Skin of body (tissue), 3 donors: ENCODE measurements at places on chromosomes 12 and 14.

GRCh38 chr14:103770500-103770899, 54.9 kb downstream of the ZFYVE21 start:
- DNase-seq = no peak

GRCh38 chr12:97800561-97800960, 338.0 kb downstream of the RMST start:
- no peak for DNase-seq

DNA sequence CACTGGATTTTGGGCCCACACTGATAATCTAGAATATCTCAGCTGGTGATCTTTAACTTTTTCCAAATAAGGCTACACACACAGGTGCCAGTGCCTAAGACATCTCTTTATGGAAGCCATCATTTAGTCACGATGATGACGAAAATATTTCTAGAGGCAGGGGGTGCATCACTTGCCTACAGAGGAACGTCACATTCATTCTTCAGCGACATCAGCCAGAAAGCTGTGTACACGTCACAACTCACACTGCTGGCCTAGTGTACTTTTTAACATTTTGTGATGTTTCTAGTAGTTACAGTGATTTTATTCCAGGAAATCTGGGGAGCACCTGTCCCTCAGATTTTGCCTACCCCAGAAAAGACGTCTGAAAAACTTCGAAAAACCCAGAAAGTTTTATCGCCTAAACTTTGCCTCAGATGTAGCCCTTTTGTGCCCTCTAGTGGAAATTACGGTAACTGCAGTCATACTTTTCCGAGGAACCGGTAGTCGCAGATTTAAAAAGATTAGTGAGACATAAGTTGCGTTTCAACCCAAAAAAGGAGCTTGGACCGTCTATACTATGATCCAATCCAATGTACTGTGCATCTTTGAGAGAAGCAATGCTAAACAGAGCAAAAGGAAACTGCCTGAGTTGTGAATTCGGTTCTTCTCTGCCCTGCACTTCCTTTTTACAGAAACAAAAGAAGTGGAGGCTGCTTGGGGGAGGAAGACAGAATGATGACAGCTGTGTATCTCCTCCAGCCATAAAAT, 64.3 kb upstream of the STON2 start:
- peak; percentile 74 for DNase-seq

GRCh38 chr12:110582276-110583136, 612 bp downstream of the PPTC7 start:
- peak; percentile 1 for DNase-seq

DNA sequence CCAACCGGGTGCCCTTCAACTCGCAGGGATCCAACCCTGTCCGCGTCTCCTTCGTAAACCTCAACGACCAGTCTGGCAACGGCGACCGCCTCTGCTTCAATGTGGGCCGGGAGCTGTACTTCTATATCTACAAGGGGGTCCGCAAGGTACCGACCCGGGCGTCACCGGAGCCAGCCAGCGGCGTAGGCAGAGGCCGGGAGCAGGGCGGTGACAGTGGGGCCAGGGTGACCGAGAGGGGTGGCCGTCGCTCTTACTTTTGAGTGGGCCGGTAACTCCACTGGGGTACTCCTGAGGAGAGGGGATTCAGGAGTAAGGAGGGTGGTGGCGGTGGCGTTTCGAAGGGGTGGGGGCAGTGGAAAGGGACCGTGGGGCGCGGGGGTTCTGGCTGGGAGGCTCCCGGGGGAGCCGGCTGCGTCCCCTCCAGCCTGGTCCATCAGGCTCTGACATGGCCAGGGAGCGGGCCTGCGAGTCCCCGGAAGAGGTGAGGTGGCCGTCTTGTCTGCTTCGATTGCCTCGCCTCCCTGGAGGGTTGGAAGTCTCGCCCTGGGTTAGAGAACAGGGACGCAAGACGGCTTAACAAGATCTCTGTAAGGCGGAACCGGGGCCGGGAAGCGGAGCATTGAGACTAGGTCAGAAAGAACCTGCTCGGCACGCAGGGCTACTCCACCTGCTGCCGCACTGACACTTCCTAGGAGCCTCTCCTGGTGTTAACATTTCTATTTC, 491 bp downstream of the WDR20 start:
- no peak for DNase-seq

DNA sequence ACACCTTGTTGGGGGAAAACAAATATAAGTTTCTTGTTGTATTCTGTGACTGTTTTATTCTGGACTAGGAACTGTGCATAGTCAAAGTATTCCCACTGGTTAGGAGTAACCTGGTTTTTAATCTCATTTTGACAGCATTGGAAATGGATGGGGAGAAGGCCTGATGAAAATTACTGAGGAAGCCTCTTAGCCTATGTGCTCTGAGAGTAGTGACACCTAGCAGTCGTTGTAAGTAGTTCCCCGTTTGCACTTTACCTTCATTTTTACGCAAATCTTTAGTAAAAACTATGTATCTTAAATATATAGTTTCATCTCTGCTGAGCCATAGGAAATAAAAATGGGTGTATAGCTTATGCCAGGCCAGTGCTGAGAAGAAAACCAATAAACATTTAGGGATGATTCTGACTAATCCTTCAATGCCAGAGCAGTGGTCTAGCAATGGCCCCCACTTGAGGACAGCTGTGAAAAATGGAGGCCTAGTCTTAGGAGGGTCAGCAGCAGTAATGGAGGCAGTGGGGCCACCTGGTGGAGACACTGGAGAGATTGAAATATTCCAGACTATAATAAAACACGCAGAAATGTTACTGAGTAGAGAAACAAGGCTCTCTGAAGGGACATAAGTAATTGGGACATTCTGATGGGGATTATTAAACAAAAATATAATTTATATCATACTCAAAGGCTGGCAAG, 133.2 kb upstream of the NOVA1 start:
- no peak for DNase-seq

DNA sequence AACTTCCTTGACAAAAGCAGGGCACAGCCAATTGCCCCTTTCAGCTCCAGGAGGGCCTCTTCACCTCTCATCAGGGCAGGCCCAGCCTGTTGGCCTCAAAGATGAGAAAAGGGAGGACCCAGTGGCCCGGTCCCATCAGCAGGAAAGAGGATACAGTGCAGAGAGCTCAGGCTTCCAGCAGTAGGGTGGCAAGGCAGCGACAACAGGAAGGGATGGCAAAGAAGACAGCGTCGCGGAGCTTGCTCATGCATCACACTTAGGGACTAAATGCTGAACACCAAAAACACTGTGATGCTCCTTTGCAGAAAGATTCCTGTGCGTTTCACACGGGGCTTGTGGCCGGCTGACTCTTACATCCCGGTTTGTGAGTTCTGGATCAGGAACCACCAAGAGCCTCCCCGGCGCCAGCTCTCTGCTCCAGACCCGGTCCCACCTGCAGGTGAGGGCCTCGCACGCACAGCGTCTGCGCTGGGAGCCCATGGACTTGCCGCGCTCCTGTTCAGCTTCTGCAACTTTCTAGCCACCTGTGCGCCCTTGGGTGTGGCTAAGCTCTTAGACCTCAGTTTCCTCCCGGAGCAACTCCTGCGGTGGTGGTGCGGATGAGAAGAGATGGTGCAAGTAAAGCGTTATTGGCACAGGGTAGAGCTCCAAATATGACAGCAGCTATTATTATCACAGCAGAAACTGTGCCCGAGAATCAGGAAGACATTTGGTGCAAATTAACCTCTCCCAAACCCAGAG, 15.3 kb upstream of the BCL7A start:
- DNase-seq = no peak
